ENCODE measurements at places on chromosomes 5 and 9.

GRCh38 chr5:178273665-178274541, 41.3 kb upstream of the PHYKPL start:
- DNase-seq = no peak

- no peak for DNase-seq
Measured at GRCh38 chr9:32665101-32665500, 29.6 kb upstream of the TAF1L start.

DNA sequence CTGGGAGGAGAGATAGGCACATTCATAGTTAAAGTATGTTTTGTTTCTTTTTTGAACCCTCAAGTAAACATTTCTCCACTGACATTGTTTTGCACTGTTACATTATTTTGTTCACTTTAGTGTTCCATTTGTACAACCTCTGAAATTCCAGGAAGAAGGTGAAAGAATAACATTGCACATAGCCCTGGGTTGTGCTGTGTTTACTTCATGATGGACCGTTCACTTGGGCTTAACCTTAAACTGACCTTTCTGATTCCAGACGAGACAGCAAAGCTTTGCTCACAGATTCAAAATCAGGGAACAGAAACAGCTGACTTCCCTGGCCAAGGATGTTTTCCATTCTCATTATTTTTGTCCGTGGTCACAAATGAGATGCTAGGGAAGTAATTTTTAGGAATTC, 42.8 kb upstream of the GDNF start:
- DNase-seq = no peak

- DNase-seq = no peak
Measured at GRCh38 chr5:16559702-16560101, 57.1 kb downstream of the RETREG1 start.

DNA sequence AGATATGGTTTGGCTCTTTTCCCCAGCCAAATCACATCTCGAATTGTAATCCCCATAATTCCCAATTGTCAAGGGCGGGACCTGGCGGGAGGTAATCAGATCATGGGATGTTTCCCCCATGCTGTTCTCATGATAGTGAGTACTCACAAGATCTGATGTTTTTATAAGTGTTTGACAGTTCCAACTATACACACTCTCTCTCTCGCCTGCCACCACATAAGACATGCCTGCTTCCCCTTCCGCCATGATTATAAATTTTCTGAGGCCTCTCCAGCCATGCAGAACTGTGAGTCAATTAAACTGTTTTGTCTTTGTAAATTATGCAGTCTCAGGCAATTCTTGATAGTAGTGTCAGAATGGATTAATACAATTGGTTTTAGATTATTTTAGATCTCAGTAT, 475.7 kb upstream of the CYLC2 start:
- DNase-seq = no peak

DNA sequence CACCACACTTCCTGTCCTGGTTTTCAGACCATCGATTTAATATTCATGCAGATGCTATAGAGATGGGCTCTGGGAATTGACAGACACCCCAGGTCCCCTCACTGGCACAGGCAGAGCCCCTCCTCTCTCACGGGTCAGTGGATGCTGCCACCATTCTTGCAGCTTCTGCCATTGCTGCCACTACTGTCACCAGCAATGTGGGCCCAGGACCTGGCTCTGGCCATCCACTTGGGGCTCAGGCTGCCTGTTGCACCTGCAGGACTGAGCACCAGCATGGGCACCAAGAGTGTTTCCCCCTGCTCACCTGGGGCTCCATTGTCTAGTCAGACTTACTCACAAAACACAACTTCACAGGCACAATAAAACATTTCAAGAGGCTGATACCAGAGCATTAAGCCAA, 479.0 kb upstream of the ZNF608 start:
- DNase-seq = no peak

- DNase-seq = no peak
Measured at GRCh38 chr5:174717826-174718455, 6.4 kb upstream of the MSX2 start.

- DNase-seq = no peak
Measured at GRCh38 chr9:91043056-91043810, 241.6 kb downstream of the SYK start.

- DNase-seq = no peak
Measured at GRCh38 chr9:83582029-83582428, 40.9 kb upstream of the IDNK start.

DNA sequence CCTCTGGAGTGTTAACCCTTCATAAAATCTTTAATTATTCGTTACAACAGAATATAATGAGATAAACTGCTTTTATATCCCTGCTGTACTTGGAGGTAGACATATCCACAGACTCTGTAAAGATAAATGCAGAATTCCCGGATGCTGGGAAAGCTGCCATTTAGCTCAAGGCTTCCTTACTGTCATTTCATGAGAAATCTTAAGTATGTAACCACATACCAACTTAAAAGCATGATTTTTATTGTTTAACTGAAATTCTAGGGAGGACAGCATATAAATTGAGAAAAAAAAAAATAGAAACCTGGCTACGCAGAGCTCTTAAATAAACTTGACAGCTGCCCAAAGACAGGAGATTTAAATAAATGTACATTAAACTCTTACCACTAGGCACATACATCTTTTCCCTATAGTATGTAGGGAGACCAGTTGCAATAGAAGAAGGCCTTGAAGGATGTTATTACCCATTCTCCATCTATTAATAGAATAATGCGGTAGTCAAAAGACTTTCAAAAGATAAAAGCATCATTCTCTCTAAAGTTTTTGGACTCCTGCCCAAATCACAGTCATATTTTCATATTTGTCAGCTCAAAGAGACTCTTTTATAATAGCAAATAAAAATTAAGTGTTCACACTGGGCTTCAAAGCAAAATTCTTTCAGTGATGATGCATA, 373.8 kb downstream of the NDUFS4 start:
- no peak for DNase-seq

- DNase-seq = no peak
Measured at GRCh38 chr5:42832060-42832459, 20.4 kb upstream of the SELENOP start.

GRCh38 chr9:108012886-108013665, 523.5 kb upstream of the KLF4 start:
- no peak for DNase-seq
